ENCODE measurements at places on chromosomes 6 and 20.

DNA sequence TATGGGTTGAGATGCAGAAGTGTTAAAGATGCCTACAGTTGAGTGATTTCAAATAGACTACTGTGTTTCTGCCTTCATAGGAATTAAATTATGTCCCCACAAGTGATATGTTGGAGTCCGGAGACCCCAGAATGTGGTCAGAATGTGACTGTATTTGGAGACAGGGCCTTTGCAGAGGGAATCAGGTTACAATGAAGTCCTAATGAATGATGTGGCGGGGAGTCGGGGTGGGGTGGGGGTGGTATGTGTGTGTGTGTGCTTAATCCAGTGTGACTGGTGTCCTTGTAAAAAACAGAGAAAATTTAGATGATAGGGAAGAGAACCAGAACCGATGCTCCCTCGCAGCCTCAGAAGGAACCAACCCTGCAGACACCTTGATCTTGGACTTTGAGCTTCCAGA, 448.2 kb downstream of the QKI start:
- no peak for DNase-seq

GRCh38 chr6:157429248-157429647, 48.3 kb downstream of the ZDHHC14 start:
- DNase-seq, result no peak

GRCh38 chr6:144119376-144119775, 24.0 kb upstream of the SF3B5 start:
- DNase-seq, result no peak

DNA sequence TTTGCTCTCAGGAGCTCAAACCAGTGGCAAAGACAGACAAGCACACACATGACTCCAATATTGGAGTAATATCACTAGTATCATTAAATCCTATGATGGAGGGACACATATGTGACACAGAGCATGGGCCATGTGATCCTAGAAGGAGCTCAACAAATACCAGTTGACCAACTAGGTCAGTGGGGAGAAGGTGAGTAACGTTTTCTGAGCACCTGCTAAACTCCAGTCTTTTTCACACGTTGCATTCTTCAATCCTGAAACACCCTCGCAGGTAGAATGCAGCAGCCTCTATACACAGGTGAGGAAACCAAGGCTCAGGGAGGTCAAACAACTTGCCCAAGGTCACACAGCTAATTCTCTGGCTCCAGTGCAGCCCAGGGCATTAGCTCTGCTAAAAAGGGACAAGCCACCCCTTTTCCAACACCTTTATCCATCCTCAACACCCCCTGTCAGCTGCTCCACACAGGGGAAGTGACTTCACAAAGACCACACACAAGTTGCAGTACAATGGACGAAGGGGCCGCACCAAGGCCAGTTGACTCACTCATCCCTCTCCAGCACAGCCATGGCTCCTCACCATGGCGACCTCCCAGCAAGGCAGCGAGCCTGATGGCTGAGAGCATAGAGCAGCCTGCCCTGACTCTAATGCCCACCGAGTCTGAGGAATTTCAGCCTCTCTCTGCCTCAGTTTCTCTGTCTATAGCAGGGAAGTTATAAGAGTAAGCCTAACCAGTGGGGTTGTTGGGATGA, 4.4 kb downstream of the CAPN11 start:
- DNase-seq, result no peak

GRCh38 chr20:25038591-25039015, 19.3 kb downstream of the ACSS1 start:
- no peak for DNase-seq

- DNase-seq, result no peak
Observed at GRCh38 chr6:108250240-108250866, 10.5 kb downstream of the SNX3 start.

DNA sequence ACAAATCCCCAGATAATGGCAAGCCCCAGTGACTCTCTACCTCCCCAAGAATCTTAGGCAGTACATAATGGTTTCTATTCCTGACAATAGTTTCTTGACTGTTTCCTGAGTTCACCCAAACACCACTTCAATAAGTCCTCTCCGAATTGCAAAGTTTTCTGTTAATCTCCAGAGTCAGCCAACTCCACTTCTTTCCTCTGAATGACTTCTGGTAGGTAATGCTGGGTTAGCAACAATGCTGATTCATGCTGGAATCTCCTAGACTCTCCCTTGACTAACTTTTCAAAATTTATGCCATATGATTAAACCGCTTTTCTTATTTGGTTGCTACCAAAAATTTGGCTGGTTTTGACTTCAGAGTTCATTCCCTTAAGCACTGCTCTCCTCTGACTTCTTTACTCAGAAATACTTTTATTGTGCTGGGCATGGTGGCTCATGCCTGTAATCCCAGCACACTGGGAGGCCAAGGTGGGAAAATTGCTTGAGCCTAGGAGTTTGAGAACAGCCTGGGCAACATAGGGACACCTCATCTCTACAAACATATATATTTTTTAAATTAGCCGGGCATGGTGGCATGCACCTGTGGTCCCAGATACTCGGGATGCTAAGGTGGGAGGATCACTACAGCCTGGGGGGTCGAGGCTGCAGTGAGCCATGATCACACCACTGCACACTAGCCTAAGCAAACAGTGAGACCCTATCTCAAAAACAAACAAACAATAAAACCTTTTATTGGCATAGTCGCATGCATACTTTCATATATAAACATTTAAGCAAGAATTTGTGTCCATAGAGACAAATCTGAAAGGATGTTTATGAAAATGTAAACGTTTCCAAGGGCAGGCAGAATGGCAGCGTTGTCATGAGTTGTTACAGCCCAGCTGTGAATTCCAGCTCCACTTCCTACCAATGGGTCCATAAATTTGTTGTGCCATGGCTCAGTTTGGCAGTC, 249.3 kb upstream of the PLN start:
- DNase-seq, result no peak

DNA sequence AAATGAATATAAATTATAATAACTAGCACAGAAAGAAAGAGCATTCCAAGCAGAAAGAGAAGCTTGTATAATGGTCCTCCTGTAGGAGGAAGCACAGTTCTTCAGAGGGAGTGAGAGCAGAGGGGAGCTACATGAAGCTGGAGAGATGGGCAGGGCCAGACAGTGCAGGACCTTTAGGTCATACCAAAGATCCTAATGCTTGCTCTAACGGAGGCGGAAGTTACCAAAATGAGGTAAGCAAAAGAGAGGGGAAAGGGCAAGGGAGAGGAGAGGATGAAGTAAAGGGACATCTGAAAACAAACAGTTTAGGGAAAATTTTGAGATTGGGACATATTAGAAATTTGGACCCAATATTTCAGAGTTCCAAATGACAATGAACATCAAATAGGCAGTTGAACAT, 50.2 kb downstream of the HBS1L start:
- no peak for DNase-seq

GRCh38 chr6:31157513-31158139, at the start of gene CCHCR1:
CCHCR1 (minus strand) TSS chr6:31157802; CDS start chr6:31157600, 202 bp downstream.
- no peak for DNase-seq

DNA sequence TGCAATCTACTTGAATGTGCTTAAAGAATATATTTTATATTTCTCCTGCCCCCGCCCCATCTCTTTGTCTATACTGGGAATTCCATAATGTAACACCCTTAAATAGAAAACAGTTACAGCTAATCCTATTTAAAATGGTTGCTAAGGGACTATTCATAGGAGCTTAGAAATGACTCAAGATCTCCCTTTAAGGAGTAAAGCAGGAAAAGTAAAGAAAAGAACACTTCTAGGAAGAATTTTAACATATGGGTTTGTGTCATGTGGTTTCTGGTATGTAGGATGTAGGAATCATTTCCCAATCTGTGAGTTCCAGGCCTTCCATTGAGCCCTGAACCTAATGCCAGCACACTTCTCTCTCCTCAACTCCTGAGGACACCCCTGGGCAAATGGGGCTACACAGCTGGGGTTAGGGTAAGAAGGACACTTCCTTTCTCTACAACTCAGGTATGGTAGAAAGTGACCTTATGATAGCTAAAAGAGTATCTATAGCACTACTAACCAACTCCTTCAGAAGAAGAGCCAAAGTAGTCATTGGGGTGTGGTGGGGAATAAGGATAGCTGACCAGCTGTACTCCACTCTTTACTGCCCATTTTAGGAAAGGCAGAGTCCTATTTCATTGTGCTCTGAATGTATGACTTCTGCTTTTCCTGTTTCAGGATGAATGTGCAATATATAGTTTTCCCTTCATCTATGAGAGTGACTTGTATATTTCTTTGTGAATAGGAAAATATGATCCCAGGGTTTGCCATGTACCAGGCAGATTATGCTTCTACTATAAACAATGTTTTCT, 27.3 kb downstream of the RIMS1 start:
- no peak for DNase-seq

GRCh38 chr6:61867635-61868034, 418.4 kb downstream of the KHDRBS2 start:
- no peak for DNase-seq

- no peak for DNase-seq
Observed at GRCh38 chr6:83463886-83464285, 33.0 kb upstream of the ME1 start.

GRCh38 chr20:60007464-60007863, 49.2 kb downstream of the CDH26 start:
- DNase-seq, result no peak

- peak; percentile 61 for DNase-seq
Observed at GRCh38 chr6:42898891-42899361, 16.9 kb upstream of the PTCRA start.

DNA sequence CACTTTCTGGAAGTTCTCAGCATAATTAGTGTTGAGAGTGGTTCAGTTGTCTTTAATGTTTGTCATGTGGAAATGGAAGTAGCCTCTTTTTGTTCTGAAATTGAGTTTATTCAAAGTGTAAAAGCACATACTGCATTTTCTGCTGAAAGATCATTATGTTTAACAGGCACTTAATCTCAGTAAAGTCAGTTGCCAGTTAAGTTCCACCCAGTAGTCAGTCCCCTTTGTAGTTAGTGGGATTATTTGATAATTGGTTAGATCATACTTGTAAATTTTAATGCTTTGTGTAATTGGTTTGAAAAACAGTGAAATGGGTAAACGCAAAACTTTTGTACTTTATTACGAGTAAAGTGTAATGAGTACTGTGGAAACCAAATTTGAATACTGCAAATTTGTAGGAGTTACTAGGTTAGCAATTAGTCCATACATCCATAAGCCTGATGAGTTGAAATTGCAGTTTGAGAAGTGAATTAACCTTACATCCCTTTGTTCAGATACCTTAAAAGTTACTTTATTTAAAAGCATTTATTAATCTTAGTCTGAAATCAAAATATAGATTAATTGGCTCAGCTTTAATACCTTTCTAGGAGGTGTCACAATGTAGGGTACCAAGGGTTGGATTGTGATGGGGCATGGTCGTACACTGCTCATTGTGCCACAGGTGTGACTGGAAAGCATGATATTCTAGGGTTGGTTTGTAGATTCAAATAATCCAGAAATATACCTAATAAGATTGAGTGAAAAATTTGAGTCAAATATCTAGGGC, 4.4 kb downstream of the SRSF6 start:
- DNase-seq, result no peak

DNA sequence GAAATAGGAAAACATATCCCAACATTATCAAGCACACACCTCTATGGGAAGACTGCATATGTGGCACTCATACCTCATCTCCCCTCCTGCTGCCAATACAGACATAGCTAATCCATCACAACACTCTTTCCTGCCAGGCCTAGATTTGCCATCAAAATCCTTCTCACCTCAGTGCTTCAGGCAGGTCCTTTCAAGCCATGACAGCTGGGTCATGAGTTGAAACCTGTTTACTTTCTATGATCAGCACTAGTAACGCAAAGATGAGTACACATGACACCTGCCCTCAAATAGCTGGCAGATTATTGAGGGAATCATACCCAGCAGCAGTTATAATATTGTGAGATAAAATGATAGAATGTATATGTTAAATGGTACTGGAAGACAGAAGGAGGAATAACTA, 183.1 kb downstream of the AIG1 start:
- DNase-seq, result no peak

DNA sequence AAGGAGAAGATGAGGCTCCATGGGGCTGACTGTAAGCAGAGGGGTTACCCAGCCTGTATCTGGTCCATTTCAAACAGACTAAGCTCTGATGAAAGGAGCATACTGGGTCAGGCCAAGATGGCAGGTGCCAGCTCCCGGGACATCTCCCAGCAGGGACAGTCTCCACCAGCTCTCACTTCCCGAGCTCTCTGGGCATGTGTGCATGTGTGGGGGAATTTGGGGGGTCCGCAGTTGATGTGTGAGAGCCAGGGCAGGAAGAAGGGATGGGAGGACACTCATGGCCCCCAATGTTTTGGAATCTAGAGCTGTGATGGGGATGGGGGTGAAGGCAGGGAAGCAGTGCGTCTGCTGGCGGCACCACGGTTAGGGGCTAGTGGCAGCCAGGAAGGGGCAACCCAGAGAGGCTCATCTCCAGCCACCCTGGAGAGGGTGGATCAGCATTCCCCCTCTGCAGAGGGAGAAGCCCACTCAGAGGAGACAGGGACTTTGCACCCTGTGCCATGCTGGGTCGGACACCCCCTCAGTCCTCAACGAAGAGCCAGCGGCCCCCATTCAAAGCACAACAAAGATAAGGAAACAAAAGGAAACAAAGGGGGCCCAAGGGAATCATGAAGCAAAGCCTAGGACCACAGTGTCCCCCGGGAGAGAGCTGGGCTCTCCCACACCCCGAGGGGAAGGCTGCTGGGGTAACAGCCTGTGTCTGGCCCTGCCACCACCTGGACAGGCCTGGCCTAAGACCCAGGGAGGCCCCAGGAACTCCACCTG, 52.4 kb downstream of the DSTN start:
- DNase-seq, result no peak

GRCh38 chr6:5204376-5204775, 56.4 kb downstream of the LYRM4 start:
- DNase-seq, result no peak

- no peak for DNase-seq
Observed at GRCh38 chr6:13412211-13412610, 75.2 kb downstream of the GFOD1 start.

GRCh38 chr6:159059141-159059540, 14.3 kb upstream of the TAGAP start:
- no peak for DNase-seq

DNA sequence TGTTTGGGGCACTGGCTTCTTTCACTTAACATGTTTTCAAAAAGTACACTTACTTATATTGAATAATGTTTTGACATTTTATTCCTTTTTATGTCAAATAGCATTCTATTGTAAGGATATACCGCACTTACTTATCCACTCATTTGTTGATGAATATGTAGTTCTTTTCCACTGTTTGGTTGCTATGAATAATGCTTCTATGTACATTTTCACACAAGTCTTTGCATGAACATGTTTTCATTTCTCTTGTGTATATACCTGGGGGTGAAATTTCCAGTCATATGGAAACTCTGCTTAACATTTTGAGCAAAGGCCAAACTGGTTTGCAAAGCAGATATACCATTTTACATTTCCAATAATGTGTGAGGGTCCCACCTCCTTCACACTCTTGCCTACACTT, 202.3 kb upstream of the GGTLC1 start:
- no peak for DNase-seq

DNA sequence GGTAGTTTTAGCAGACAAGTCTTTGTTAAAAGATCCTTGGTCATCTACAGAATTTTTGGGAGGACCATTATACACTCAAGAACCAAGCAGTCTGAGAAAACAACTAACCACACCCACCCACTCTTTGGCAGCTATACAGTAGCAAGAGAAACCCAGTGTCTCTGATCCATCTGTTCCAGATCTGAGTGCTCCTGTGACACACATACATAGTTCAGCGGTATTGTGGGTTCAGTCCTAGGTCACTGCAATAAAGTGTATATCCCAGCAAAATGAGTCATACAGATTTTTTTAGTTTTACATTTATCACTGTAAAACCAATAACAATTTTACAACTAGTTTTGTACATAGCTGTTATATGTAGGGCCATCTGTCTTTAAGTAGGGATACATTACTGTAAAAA, 47.4 kb upstream of the PAK5 start:
- DNase-seq, result no peak

All from activated CD4-positive, alpha-beta T cell treated with anti-CD3 and anti-CD28 coated beads, Interleukin-2, amount 50 U/mL, for 24 hours (primary cell).